NCI-H2107 (cell line): ENCODE measurements at places on chromosomes 4 and X.

DNA sequence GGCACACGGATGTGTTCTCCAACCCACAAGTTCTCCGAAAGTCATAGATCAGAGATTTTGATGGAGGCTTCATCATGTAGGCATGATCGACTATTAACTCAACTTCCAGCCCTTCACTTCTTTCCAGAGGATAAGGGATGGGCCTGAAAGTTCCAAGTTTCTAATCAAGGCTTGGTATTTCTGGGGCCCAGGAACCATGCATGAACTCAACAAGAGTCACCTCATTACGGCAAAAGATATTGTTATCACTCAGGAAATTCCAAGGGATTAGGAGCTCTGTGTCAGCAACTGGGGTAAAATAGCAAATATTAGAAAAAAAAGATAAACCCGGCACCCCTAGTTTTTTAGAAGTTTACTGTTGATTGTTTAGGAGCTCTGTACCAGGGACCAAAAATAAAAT lies 240.1 kb upstream of the PPP1R2C start:
- no peak for DNase-seq

GRCh38 chr4:145130788-145131399 lies 32.8 kb downstream of the ABCE1 start:
- no peak for DNase-seq

GRCh38 chr4:120874792-120875774 lies 47.4 kb downstream of the PRDM5 start:
- DNase-seq = no peak

- DNase-seq = no peak
These were observed 219.7 kb downstream of the DCLK2 start for GRCh38 chr4:150297861-150298474.

DNA sequence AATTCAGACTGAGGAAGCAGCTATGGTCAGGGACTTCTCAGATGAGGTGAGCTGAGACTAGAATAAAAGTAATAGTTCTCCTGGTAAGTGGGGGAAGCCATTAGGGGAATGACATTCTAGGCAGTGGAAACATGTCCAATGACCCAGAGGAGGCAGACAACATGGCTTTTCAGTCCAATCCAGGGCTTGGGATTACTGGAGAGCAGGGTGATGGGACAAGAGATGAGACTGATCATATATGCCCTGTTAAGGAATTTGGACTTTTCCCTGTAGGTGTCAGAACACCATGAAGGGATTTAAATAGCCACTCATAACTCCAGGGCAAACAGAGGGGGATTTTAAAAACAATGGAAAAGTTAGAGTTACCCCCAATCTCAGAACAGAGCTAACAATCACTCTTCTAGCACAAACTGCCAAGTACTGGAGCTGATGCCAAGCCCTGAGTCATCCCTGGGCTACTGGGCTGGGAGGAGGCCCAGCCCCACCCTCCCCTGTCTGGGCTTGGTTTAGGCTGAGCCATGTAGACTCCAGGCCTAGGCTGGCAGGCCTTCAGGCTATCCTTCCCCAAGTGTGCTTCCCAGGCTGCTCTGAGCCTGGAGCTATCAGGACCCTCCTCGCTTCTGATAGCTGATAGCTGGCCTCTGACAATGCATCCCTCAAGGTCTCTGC lies 22.7 kb upstream of the MSN start:
- no peak for DNase-seq

GRCh38 chrX:108198420-108198819 lies 106.8 kb downstream of the ATG4A start:
- no peak for DNase-seq

DNA sequence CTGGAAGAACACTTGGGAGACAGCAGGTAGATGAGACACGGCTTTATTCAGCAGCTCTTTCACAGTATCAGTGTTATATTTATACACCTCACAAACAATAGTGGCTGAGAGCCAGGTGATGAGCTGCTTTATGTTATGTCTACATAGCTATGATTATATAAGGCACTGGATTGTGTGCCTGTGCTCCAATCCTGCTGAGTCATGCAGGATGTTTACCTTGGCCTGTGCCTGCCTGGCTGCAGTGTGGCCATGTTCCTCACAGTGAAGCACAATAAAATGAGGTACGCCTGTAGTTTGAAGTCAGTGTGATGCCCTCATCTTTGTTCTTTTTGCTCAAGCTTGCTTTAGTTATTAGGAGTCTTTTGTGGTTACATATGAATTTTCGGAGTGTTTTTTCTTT lies 31.3 kb downstream of the CXCL13 start:
- no peak for DNase-seq

- DNase-seq = no peak
These were observed 134.3 kb upstream of the RPL34 start for GRCh38 chr4:108486046-108486445.

- DNase-seq = no peak
These were observed 3.1 kb downstream of the MAMLD1 start for GRCh38 chrX:150365990-150366911.
